Activated CD8-positive, alpha-beta T cell treated with anti-CD3 and anti-CD28 coated beads for 36 hours (primary cell): ENCODE measurements at places on chromosomes 3 and 15. TPM values are rescaled to one million over a fixed set of nuclear protein-coding genes. Genes with fewer than 3 reads are reported as not detected.

DNA sequence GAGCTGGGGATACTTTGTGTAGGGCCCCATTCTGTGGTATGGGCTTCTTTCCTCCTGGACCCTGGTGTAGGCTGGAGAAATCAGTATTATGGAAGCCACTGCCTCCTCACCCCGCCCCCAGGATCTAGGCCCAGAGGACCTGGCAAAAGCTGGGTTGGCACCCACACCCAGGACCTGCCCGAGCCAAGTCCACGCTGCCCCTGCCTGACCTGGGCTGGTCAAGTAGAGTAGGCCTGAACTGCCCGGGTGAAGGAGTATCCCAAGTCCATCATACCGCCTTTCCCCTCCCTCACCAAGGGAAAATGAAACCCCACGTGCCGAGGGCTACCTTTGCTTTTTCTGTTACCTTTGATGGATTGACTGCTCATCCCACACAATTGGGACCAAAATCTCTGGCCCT lies 37.7 kb upstream of the TRAK1 start:
- H3K4me1 ChIP-seq = peaks cover 29% of the 10 kb centered on the region
- no peak for DNase-seq
- no peak overlapping the region for H3K4me3 ChIP-seq
- no peak overlapping the region for H3K27ac ChIP-seq

GRCh38 chr3:52450489-52451236 lies 3.2 kb downstream of the TNNC1 start:
- H3K4me3 ChIP-seq = no peak overlapping the region
- H3K27me3 ChIP-seq = no peaks in the 10 kb centered on the region
- H3K27ac ChIP-seq = no peak overlapping the region
- peaks cover 1% of the 10 kb centered on the region for H3K36me3 ChIP-seq
- peaks cover 19% of the 10 kb centered on the region for H3K4me1 ChIP-seq
- no peak for DNase-seq

The FETUB gene
- total RNA-seq = not detected

The ANKRD34C gene
- total RNA-seq = not detected

The OR5K2 gene
- not detected for total RNA-seq

DNA sequence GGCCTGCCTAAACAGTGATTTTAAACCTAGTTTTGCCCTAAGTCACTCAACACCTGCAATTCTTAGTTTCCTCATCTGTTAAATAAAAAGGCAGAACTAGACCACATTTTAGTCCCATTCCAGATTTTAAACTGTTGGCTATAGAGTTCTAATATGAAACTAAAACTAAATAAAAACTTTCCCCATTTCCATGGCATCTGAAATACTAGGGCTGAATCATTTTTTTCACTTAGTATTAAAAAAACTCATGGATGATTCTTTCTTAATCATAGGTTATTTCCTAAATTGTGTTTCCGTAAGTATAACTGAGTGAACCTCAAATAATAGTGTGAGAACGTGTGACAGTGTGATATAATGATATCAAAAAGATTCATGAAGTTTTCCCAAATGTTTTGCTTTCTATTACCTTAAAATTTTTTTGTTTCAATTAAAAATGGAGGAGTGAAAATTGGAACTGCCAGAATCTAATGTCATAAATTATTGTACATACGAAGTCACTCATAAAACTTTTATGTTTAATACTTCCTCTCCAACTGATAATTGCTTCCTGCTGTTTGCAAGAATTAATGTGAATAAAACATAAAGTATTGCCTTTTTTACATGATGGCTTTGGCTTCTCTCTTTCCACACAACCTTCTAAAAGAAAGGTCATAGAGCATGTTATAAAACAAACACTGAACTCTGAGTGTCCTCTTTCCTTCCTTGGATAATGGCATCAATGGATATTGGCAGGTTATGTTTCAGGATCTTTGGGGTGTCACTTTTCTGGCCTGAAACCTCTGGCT lies 315.1 kb upstream of the MME start:
- no peak overlapping the region for H3K4me3 ChIP-seq
- no peaks in the 10 kb centered on the region for H3K36me3 ChIP-seq
- no peaks in the 10 kb centered on the region for H3K27me3 ChIP-seq
- H3K4me1 ChIP-seq = no peaks in the 10 kb centered on the region
- no peak for DNase-seq

GRCh38 chr3:146640361-146640760 lies 35.2 kb upstream of the PLSCR5 start:
- no peaks in the 10 kb centered on the region for H3K4me1 ChIP-seq
- no peaks in the 10 kb centered on the region for H3K36me3 ChIP-seq
- H3K27me3 ChIP-seq = peaks cover 4% of the 10 kb centered on the region
- no peak overlapping the region for H3K4me3 ChIP-seq
- no peak for DNase-seq

The CHRM5 gene
- total RNA-seq = not detected

DNA sequence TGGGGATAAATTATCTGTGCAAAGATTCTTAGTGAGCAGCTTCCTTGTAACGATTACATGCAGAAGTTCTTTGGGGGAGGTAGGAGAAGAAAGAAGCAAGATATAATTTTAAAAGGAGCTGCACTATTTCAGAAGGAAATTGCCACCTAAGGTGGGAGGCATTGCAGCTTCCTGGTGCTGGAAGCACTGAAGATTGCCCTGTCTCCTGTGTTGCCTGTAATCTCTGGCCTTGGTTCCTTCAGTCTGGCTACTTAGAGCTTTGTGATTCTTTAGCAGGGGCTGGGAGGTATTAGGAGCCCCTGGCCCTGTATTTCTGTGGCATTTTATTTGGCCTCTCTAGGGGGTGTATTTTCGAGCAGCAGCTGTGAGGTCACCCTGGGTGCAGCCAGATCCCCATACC lies 35.5 kb downstream of the CACNA2D3 start:
- no peaks in the 10 kb centered on the region for H3K36me3 ChIP-seq
- no peaks in the 10 kb centered on the region for H3K4me1 ChIP-seq
- no peak for DNase-seq
- H3K4me3 ChIP-seq = no peak overlapping the region

DNA sequence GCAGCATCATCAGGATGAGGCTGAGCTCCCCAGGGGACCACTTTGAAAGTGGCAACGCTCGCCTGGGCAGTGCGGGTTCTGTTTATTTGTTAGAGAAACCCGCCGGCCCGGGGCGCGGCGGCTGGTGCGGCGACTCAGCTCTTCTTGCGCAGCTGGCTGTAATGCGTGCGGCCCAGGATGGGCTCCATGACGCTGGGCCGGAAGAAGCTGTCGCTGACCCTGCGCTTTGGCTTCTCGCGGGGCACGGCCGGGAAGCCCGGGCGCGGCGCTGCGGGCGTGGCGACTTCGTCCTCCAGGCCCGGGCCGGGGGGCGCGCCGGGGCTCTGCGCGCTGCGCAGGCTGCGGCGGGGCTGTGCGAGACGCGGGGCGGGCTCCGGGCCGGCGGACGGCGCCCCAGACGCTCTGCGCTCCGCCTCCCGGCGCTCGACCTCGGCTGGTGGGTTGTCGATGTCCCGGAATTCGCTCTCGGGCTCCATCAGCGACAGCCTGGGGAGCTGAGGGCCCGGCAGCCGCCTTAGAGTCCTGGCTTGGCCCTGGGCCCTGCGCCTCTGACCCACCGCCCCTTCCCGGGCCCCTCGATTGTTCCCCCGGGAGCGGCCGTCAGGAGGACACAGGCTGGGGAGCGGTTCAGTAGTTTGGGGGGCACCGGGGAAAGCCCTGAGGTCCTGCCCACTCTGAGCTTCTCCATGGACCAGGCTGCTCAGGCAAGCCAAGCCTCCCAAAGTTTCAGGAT lies 10.3 kb upstream of the KIF7 start:
- H3K27me3 ChIP-seq = peaks cover 32% of the 10 kb centered on the region
- peaks cover 1% of the 10 kb centered on the region for H3K4me1 ChIP-seq
- peak; percentile 42 for DNase-seq
- no peak overlapping the region for H3K27ac ChIP-seq
- H3K36me3 ChIP-seq = no peaks in the 10 kb centered on the region

The C3orf85 gene
- total RNA-seq = not detected

The PAK2 gene
- total RNA-seq = 79.4 TPM
